Activated CD4-positive, alpha-beta T cell treated with anti-CD3 and anti-CD28 coated beads, Interleukin-2, amount 10 ng/mL, durations not matched to agents 7 days and 5 days (primary cell): ENCODE measurements at places on chromosomes 1 and 21. TPM values are rescaled to one million over a fixed set of nuclear protein-coding genes. Genes with fewer than 3 reads are reported as not detected.
A peak's percentile ranks its signal among the peaks of the same experiment; 100 is the strongest.

- no peak overlapping the region for H3K27ac ChIP-seq
- no peaks in the 10 kb centered on the region for H3K36me3 ChIP-seq
- no peak overlapping the region for H3K4me3 ChIP-seq
These were observed 21.1 kb upstream of the EPHB2 start for GRCh38 chr1:22689505-22689904.

DNA sequence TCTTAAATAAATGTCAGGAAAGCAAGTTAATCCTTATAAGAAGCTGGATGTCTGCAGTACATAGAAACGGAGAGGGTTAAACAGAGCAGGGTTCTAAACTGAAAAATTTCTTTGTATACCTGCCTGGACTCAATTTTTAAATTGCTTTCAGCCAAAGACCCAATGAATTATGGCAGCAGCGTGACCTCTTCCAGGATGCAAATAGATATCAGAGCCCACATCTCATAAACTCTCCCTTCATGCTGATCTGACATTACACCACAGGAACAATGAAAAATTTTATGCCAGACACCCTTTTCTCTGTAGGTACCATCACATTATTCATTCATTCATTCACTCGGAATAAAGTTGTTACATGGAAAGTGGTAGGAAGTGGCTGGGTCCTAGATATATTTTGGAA is 236.4 kb downstream of the NUF2 start:
- no peak overlapping the region for H3K4me3 ChIP-seq
- no peaks in the 10 kb centered on the region for H3K4me1 ChIP-seq
- H3K27me3 ChIP-seq = no peaks in the 10 kb centered on the region
- no peak for DNase-seq
- no peak overlapping the region for H3K27ac ChIP-seq

DNA sequence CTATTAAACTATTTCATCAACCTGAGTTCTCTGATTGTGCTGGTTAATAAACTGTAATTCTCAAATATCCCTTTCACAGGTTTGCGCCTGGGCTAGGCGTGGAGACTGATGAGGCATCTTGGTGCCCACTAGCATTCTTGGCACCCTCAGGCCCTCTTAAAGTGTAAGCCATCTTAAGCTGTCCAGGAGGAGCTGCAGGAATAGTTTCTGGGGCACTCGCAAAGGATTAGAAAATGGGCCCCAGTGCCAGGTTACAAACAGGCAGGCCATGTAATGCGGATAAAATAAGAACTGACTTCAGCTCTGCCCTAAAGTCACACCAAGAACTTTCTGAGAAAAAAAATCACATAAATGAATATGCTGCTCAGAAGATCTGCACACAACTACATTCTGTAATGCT is 1.1 kb downstream of the CASQ2 start:
- H3K4me1 ChIP-seq = no peaks in the 10 kb centered on the region
- H3K4me3 ChIP-seq = no peak overlapping the region
- DNase-seq = no peak
- no peaks in the 10 kb centered on the region for H3K36me3 ChIP-seq
- no peak overlapping the region for H3K27ac ChIP-seq

GRCh38 chr1:23198373-23198772 is 18.9 kb downstream of the HTR1D start:
- no peaks in the 10 kb centered on the region for H3K4me1 ChIP-seq

DNA sequence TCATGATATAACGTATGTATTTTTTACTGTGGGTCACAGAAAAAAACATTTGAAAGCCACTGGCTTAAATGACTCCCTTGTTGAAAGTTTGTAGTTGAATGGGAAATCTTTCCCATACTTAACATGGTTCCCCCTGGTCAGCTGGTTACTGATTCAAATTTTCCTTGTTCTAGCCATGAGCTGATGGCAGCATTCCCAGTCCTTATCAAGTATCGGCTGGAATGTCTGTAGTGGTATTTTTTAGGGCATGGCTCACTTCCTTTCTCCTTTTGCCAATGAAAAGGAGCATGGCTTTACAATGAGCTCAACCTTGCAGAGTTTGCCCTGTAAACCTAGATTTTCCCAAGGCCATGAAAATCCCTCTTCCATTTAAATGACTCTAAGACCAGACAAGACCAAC is 55.7 kb downstream of the GIPC2 start:
- no peaks in the 10 kb centered on the region for H3K4me1 ChIP-seq
- peaks cover 3% of the 10 kb centered on the region for H3K27me3 ChIP-seq
- H3K27ac ChIP-seq = no peak overlapping the region

DNA sequence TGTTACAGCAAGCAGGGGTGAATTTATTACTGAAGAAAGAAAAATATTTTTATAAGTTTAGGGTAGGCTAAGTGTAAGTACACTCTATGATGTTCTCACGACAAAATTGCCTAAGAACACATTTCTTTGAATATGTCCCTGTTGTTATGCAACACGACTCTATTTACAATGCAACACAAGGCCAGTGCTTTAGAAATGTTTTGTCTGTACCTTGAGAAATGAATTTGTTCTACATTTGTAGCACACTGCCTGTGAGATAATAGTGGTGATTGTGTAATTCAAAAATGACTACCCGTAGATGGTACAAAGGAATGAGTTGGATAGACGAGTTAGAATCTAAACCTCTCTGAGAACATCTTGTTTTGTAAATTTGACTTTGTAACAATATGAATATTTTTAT is 63.7 kb upstream of the IGSF5 start:
- no peaks in the 10 kb centered on the region for H3K36me3 ChIP-seq
- H3K4me1 ChIP-seq = no peaks in the 10 kb centered on the region
- H3K27ac ChIP-seq = no peak overlapping the region
- no peak for DNase-seq
- no peaks in the 10 kb centered on the region for H3K27me3 ChIP-seq

DNA sequence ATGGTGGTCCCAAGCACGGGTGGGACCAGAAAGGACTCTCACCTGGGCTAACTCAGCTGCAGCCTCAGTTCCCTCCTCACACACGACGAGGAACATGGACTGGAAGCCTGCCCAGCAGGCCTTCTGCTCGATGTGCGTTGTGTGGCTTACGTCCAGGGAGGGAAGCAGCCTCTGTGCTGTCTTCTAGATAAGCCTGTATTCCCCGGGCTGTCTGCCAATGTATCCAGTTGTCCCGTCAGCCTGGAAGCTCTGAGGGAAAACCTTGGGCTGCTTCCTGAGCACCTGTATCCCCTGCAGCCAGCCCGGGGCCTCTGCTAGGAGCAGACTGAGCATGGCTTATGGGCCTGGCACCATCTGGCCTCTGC is 10.5 kb downstream of the PCSK9 start:
- no peak overlapping the region for H3K27ac ChIP-seq
- no peaks in the 10 kb centered on the region for H3K4me1 ChIP-seq
- H3K36me3 ChIP-seq = no peaks in the 10 kb centered on the region

DNA sequence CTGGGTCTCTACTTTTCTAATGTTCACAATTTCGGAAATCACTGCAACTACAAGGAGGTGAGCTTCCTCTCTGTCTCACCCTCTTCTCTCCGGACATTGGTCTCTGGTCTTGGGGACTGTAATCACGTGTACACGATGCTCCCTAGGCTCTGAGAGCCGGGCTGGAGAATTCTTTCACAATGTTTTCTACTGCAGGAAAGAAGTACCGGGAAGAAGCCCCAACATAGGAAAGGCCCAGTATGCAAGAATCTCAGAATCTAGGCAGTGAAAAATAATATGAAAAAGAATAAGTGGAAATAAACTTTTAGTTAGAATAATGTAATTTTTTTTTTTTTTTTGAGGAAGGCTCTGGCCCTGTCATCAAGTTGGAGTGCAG is 13.5 kb upstream of the HJV start:
- H3K4me3 ChIP-seq = peak overlapping the region; percentile 94
- H3K36me3 ChIP-seq = no peaks in the 10 kb centered on the region
- peaks cover 16% of the 10 kb centered on the region for H3K27me3 ChIP-seq
- no peak for DNase-seq
- peak overlapping the region; percentile 98 for H3K27ac ChIP-seq

DNA sequence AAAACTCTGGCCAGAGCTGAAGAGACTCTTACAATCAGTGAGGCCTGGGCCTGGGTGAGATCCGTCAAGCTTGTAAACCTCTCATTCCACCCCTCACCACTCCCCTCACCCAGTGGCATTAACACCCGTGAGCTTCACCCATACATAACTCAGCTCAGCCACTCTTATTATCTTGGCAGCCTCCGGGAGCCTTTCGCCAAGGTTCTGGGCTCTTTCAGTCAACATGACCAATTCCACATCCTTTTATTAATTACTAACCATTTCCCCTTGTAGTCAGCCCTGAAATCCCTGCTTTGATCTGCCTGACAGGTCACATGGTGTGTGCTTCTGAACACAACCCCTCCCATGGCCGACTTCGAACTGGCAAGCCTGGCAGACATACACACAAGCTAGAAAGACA is 134.8 kb downstream of the SETD4 start:
- H3K27ac ChIP-seq = no peak overlapping the region
- H3K4me1 ChIP-seq = no peaks in the 10 kb centered on the region
- no peak overlapping the region for H3K4me3 ChIP-seq
- no peak for DNase-seq

Gene AQP10
- not detected for total RNA-seq

Gene SLC5A3
- 23.9 TPM for total RNA-seq
